ENCODE measurements at places on chromosomes 16 and 17.

GRCh38 chr17:9239793-9240658, 218.7 kb downstream of the NTN1 start:
- DNase-seq, result peak; percentile 97

DNA sequence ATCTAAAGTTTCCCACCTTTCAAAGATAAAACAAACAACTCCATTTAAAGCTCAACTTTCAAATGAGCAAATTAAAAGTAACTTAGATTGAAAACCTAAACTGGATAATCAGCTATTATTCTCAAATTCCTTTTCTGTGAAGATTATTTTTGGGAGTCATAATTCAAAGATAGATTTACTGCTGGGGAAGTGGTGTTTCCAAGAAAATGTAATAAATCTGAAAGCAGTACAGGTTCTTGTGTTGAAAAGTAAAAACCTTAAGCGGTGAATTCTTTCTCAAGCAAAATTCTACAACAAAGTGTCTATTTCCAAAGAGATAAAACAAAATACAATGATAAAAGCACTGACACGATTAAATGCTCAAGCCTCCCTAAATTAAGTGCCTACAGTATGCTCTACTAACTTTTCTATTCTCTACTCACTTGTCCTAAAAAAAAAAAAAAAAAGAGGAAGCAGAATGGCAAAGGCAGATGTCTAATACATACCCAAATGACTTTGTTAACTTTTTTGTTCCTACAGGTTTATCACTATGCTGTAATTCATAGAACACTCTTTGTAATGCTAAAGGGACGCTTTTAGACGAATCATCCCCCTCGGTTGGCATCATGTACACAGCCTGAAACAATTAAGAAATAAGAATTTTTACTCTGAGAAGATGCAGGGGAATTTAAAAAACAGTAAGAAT, 34.5 kb downstream of the LITAFD start:
- DNase-seq, result no peak

- DNase-seq, result no peak
Measured at GRCh38 chr17:47704116-47704515, 10.2 kb downstream of the TBKBP1 start.

DNA sequence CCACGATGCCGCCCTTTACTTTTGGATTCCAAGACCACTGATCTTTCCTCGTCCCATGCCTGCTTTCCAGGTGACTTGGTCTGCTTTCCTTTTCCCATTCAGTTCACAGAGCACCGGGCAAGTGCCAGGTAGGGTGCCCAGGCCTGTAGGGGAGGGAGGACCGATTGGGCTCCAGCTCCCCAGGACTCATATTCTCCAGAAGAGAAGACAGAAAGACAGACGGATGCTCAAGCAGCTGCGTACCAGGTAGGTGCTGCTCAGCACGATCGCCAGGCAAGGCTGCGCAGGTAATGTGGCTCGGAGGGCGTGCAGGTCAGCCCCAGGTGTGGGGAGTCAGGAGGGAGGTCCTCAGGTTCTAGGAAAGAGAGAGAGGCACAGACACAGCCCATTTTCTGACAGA, 67.5 kb upstream of the ZNF423 start:
- no peak for DNase-seq

DNA sequence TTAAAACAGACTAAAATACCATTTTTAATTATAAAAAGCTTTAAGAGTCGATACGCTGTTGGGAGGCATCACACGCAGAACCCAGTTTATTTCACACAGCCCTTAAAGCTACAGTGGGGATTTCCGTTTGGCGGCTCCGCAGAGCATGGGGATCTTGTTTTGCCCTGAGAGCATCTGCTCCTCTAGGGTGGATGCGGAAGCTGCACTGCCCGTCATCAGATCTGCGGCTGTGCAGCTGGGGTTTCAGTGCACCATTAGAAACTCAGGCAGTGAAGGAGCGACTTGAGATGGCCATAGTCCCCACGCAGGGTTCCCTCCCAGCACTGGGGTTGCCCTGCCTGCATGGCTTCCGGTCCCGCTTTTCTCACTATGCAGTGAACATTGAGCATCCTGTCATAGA, 62.2 kb upstream of the CHMP6 start:
- no peak for DNase-seq

DNA sequence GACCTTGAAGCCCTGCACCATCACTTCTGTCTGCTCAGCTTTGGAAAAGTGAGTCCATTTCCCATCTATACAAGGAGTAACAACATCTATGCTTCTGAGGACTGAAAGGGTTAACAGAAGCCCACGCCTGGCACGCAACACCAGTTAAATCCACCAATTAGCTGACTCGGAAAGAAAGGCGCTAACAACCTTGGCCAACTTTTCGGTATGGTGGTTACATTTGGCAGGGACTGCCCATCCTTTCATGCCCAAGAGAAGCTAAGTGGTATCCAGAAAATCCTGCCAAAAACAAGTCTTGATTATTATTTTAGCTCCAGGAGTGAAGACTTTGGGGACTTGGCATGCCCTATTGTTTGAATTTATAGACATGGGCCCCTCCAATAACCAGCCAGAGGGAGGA, 202.3 kb upstream of the RPL38 start:
- no peak for DNase-seq

- no peak for DNase-seq
Measured at GRCh38 chr16:56382459-56382858, 42.9 kb downstream of the AMFR start.

DNA sequence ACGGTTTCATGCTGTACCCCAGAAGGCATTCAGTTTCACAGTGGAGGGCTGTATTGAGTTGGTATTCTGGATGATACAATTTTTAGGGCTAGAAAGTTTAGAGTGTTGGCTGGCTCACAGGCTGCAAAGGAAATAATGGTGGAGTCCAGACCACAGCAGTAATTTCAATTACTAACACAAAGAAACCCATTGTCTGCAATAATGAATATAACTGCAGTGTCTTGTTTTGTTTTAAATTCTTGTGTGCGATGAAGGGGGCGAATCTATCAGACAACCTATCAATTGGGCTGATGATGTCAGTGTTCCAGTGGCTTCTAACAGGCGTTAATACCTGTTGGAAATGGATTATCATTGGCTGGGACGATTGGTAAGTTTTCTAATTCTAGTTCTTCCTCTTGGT, 1.5 kb downstream of the SP2 start:
- DNase-seq, result no peak

DNA sequence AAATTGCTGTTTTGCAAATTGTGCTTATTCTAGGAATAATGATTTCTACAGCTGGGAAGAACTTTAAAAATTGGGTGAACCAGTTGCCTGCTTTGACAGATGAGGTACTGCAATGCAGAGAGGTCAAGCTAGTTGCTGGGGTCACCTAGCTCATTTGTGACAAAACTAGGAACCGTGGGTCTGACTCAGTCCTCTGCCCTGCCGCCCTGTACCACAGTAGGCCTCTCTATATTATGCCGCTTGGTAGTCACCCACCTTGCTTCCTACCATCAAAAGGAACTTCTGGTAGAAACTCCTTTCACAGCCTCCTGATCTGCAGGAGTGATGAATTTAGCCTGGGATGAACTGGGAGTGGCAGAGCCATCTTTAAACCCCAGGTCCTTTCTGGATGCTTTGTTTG, 105.7 kb downstream of the PITPNC1 start:
- no peak for DNase-seq

DNA sequence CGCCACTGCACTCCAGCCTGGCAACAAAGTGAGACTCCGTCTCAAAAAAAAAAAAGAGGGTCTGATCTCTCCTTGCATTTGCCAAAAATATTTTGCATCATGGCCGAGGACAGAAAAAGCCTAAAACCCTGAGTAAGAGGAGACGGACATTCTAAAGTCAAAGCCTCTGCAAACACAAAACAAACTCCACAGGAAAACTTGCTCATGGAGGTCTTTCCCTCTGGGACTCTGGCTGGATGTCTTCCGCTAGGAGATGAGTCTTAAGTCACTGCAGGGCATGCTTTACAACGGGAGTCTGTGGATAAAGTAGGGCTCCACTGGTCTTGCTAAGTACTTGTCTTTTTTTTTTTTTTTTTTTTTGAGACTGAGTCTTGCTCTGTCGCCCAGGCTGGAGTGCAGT, 74.0 kb downstream of the MRM3 start:
- DNase-seq, result no peak

- DNase-seq, result no peak
Measured at GRCh38 chr16:57799600-57800199, 2.6 kb downstream of the KIFC3 start.

DNA sequence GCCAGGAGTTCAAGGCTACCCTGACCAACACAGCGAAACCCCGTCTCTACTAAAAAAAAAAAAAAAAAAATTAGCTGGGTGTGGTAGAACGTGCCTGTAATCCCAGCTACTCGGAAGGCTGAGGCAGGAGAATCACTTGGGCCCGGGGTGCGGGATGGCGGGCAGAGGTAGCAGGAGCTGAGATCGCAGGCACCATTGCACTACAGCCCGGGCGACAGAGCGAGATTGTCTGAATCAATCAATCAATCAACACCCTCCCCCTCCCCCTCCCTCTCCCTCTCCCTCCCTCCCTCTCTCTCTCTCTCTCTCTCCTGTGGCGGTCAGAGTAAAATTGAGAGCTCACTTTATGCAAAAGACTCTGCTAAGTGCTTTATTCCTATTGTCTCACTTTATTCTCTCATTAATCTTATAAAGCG, 1.2 kb downstream of the HSDL1 start:
- DNase-seq, result no peak

DNA sequence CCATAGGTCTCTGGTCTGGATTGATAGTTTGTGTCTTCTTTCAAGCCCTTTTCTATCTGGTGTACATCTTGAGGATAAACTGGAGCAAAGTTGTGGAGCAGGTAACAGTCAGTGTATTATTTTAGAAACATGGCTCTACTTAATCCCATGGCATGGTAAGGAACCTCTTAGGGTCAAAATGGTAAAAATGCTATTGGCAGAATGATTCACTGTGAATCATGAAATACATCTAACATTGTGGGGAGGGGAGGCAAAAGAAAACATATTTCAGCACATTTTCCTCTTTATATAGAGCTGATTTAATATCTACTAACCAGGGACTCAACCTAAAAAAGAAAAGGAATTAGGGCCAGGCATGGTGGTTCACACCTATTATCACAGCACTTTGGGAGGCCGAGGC, 17.9 kb upstream of the ALDH3A2 start:
- no peak for DNase-seq

DNA sequence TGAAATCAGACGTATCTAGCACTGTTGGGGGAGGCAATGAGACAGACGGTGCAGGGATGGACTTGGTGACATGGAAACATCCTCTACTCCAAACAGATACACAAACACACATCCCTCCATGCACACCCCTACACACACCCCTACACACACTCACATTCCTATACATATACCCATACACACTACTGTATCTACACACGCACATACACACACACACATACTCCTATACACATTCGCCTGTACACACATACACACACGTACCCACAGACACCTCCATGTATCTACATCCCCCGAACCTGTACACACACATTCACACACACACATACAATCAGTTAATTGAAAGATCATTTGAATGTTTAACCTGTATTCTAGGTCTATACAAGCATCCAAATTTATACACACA, 53.5 kb downstream of the MAF start:
- DNase-seq, result no peak

GRCh38 chr16:69316595-69317034, 5.5 kb downstream of the VPS4A start:
- DNase-seq, result no peak

DNA sequence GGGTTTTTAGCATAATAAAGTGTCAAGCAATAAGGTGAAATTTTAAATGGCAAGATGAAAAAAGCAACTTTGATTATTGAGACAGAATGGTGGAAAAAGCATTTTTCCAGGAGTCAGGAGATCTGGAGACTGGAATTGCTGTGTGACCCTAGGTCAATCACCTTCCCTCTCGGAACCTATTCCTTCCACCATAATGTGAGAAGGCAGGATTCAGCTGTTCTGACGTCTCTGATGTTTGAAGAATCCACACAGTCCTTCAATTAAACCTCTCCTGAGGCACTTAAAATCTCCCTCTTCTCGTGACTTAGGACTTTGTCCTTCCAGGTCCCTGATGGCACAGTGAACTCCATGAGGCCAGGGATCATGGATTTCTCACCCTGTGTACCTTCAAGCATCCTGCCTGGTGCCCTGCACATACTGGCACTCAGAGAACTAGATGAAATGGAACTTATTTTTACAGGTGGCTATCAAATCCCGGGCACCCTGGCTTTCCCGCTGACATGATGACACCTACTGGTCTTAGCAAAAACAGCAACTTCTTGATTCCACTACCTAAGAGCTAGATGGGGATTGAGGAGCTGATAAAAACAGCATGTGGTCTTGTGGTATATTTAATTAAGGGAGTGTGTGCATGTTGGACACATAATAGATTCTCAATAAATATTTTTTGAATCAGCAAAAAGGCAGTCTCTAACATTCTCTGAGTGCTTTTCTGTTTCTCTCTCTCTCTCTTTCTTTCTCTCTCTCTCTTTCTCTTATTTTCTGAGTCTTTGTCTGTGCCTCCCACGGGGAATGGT, 2.3 kb upstream of the CCDC182 start:
- DNase-seq, result peak; percentile 71

- no peak for DNase-seq
Measured at GRCh38 chr17:560432-560873, 154.2 kb downstream of the VPS53 start.

DNA sequence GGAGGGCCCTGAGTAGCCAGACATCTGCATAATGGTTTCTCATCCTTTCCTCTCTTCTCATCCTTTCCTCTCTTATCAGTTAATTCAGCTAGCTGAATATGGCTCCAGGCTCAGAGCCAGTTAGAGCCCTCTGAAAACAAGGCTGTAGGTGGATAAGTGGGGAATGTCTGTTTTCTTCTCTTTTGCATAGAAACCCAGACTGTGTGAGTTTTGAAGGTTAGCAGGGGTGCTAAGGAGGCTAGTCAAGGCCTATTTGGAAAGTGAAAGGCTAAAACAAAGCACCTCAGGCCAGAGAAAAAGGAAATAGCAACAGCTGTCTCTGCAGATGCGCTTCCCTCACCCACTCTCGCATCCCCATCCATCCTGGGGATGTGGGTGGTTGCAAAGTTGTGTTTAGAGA, 420.9 kb downstream of the SHISA9 start:
- DNase-seq, result no peak

DNA sequence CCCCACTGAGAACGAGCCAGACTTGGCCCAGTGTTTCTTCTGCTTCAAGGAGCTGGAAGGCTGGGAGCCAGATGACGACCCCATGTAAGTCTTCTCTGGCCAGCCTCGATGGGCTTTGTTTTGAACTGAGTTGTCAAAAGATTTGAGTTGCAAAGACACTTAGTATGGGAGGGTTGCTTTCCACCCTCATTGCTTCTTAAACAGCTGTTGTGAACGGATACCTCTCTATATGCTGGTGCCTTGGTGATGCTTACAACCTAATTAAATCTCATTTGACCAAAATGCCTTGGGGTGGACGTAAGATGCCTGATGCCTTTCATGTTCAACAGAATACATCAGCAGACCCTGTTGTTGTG, 631 bp downstream of the BIRC5 start:
- DNase-seq, result no peak

DNA sequence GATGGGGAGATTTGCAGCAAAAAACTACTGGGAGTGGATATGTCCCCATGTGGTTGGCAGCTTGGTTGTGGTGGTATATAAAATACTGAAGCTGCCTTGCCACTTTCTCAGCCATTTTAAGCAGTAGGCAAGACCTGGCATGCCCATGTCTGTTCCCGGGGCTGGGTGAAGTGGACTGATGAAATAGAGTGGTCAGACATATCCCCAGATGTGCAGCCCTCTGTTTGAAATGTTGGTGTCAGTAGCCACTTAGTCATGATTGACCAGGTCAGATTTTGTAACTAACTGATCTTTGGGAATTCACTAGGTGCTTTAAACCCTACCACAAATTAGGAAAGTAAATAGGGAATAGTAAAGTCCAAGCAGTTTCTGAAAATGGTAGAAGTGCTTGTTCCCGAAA, 151.6 kb downstream of the PHKB start:
- DNase-seq, result no peak

Data from iPS-NIHi11 (cell line).